ENCODE measurements at places on chromosomes 1 and 21.

DNA sequence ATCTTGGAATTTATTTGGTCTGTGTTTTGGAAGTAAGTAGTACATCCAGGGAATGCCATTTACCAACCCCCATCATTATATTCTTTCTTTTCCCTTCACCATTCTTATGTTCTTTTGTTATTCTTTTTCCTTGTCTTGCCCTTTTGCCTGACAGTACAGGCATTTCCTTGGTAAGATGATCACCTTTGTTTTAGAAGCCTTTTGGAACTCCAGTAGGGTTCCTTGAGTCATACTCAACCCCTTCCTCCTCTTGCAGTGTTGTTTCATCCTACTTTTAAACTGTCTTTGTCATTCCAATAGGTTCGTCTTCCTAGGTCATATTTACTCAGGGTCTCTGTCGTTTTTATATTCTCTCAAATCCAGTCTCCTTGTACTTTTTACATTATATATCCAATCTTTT lies 9.2 kb downstream of the MRPS21 start:
- no peak for DNase-seq

DNA sequence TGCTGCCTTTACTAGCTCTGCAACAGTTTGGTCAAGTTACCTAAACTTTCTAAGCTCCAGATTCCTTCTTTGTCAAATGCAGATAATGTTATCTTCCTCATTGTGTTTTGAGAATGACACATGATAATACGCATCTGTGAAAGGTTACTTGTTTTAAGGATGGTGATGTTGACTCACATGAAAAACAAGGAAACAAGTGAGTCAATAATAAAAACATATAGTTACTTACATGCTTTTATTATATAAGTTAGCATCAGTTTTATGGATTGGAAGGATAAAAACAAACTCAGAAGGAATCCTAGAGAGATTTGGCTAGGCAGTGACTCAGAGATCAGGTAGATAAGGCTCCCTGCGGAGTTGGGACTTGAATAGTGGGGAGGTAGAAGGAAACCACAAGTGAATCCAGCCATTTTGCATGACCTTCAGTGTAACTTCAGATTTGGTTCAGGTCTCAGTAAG lies 144.6 kb downstream of the LMO4 start:
- DNase-seq, result no peak

- DNase-seq, result no peak
Measured at GRCh38 chr1:171213559-171214454, 28.7 kb downstream of the FMO2 start.

GRCh38 chr1:207298636-207299398 lies 22.7 kb upstream of the CD55 start:
- DNase-seq, result no peak

GRCh38 chr1:212396638-212397037 lies 18.0 kb downstream of the PACC1 start:
- no peak for DNase-seq

- peak; percentile 32 for DNase-seq
Measured at GRCh38 chr1:179034720-179035119, 9.0 kb downstream of the FAM20B start.

- peak; percentile 67 for DNase-seq
Measured at GRCh38 chr1:58883037-58883887, 99.4 kb upstream of the JUN start.

GRCh38 chr1:151618470-151618869 lies 6.6 kb downstream of the SNX27 start:
- no peak for DNase-seq

DNA sequence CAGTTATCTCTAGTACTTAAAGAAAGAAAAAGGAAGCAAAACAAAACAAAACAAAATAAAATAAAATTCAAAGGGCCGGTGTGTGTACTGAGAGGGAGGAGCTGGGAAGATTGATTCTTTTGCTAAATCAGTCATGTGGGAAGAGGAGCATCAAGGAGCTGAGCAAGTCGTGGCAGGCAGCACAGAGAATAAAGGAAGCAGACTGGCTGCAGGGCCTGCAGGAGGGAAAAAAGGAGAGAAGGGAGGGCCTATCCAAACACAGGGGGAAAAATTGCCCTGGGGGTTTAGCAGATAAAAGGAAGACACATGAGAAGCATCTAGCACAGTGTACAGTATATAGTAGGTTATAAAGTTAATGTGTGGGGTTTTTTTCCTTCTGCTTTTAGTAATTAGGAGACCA lies 27.6 kb downstream of the AGO4 start:
- no peak for DNase-seq
